RWPE1 (cell line): ENCODE measurements at places on chromosomes 2 and 18.

- DNase-seq = no peak
These were observed 17.2 kb upstream of the SDC1 start for GRCh38 chr2:20241973-20242726.

DNA sequence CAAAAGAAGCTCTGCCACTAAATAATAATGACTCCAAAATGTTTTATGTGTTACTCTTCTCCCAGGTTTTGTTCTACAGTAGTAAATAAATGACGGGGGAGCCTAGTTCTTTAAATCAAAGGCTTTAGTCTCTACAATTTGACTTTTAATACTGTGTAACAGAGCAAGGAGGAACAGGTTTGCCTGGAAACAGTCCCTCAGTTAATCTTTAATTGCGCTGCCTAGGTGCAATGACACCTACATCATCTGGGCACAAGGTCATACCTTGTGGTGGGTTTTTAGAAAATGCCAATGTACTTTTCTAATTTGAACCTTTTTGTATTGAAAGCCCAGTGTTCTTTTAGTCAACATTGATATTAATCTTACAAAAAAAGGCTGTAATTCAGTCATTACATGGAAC, 287.3 kb upstream of the SETBP1 start:
- no peak for DNase-seq

DNA sequence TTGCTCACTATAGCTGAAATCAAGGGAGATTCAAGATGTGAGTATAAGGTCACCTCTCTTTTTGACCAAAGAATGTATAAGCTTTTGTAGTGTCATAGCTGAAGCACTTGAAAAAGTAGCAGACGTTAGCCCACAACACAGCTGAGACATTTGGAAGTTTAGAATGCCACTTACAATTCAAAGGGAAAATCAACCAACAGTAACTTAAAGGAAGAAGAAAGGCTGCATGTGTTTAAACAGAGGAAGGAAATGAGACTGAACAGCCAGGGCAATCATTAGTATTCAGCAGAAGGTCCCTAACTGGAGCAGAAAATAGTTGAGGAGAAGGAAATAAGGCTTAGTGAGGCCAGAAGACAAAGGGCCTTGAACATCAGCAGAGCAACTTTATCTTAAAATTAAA, 23.5 kb upstream of the SCG2 start:
- DNase-seq = no peak

GRCh38 chr2:168758970-168759820, 43.2 kb upstream of the NOSTRIN start:
- DNase-seq = peak; percentile 38

- no peak for DNase-seq
These were observed 961.3 kb downstream of the SOCS6 start for GRCh38 chr18:71250191-71250590.

- no peak for DNase-seq
These were observed 12.1 kb upstream of the GAL3ST2 start for GRCh38 chr2:241764275-241765241.

GRCh38 chr2:111238296-111238695, 117.6 kb downstream of the BCL2L11 start:
- no peak for DNase-seq

DNA sequence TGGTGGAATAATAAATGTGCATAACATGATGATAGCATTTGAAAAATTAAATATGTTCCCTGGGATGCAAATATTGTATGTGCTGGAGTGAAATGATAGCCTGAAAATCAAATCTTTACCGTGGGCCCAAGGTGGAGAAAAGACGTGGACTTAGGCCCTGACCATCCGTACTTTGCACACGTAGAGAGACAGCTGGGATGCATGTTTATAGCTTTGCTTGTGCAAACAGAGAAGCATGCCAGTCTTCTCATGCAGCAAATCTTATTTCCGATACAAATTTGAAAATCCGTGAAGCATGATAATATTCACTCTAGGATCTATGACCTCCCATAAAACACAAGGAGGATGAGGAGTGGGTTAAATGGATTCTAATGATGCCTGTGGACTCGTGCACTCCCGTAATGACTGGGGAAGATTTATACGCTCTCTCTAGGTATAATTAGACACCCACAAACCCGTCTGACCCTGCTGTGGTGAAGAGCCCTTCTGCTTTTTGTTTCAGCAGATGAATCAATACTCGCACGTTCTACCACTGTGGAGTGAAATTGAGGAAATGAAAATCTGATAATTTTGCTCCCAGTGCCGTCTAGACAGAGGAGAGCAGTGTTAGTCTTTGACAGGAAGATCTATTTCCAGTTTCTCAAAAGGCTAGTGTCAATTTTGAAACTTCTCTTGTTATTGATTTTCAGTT, 810.3 kb upstream of the SALL3 start:
- DNase-seq = no peak
